ENCODE measurements at places on chromosomes 7 and 10. TPM values are rescaled to one million over a fixed set of nuclear protein-coding genes. Genes with fewer than 3 reads are reported as not detected.

FAM241B gene
- 8.5 TPM for total RNA-seq

GRCh38 chr10:115141254-115141653 lies 48.1 kb downstream of the ATRNL1 start:
- DNase-seq = no peak

- no peak for DNase-seq
Measured at GRCh38 chr7:16235147-16236114, 185.9 kb downstream of the CRPPA start.

DNA sequence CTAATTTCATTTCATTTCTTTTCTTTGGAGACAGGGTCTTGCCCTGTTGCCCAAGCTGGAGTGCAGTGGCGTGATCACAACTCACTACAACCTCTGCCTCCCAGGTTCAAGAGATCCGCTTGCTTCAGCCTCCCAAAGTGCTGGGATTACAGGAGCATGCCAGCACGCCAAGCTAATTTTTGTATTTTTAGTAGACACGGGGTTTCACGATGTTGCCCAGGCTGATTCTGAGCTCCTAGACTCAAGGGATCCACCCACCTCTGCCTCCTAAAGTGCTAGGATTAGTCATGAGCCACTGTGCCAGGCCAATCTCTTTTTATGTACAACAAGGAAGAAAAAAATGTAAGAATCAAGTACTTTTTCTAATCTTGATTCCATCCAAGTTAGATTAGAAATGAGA lies 10.7 kb upstream of the KMT2E start:
- no peak for DNase-seq
